ENCODE measurements at places on chromosomes 5 and 9.

- DNase-seq = no peak
Observed at GRCh38 chr5:65127161-65127901, 354.4 kb downstream of the ADAMTS6 start.

DNA sequence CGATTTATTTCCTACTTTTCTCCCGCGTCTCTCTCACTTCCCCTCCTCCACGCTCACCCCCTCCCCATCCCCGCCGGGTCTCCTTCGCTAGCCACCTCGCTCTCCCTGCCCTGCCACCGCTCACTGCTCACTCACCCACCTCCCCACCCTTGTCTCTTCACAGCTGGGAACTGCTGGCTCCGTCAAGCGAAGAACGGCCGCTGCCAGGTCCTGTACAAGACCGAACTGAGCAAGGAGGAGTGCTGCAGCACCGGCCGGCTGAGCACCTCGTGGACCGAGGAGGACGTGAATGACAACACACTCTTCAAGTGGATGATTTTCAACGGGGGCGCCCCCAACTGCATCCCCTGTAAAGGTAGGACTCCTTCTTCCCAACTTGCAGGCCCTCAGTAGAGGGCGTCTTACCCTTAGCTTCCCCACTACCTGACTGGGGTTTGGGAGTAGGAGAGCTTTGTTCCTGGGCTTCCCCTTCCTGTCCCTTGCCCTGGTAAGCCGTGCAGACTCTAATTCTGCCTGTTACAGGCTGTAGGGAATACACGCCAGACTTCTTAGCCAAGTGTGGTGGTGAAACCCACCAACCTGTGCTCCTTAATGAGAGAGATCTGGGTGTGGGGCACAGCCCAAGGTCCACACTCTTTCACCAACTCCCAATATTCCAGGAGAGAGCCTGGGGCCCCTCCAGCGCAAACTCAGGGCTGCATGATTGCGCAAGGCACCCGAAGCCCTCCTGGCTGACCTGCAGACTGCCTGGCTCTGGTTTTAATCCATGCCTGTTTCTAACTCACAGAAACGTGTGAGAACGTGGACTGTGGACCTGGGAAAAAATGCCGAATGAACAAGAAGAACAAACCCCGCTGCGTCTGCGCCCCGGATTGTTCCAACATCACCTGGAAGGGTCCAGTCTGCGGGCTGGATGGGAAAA is 2.5 kb downstream of the FST start:
- no peak for DNase-seq

- DNase-seq = no peak
Observed at GRCh38 chr5:33973271-33973670, 11.2 kb downstream of the SLC45A2 start.

- no peak for DNase-seq
Observed at GRCh38 chr9:9412241-9412640, 1200.6 kb downstream of the PTPRD start.

GRCh38 chr9:130856474-130856873 is 21.4 kb downstream of the ABL1 start:
- DNase-seq = no peak

- no peak for DNase-seq
Observed at GRCh38 chr9:114906922-114907571, 23.3 kb downstream of the TNFSF8 start.

GRCh38 chr9:110785166-110785565 is 116.6 kb downstream of the MUSK start:
- DNase-seq = no peak

GRCh38 chr5:180652771-180653170 is 3.4 kb upstream of the FLT4 start:
- DNase-seq = no peak
